ENCODE measurements at places on chromosomes 1 and 21.

- H3K36me3 ChIP-seq = peaks cover 5% of the 10 kb centered on the region
- H3K4me1 ChIP-seq = no peaks in the 10 kb centered on the region
- no peak overlapping the region for H3K27ac ChIP-seq
Observed at GRCh38 chr1:30613188-30613587, 110.2 kb downstream of the MATN1 start.

- peak overlapping the region; percentile 86 for H3K27ac ChIP-seq
- no peak for DNase-seq
- H3K27me3 ChIP-seq = no peaks in the 10 kb centered on the region
- H3K36me3 ChIP-seq = peaks cover 8% of the 10 kb centered on the region
Observed at GRCh38 chr1:175191659-175192058, 917 bp downstream of the KIAA0040 start.

- H3K27ac ChIP-seq = no peak overlapping the region
- peaks cover 4% of the 10 kb centered on the region for H3K4me1 ChIP-seq
- H3K27me3 ChIP-seq = peaks cover 53% of the 10 kb centered on the region
- H3K4me3 ChIP-seq = no peak overlapping the region
Observed at GRCh38 chr1:175498002-175498401, 245.4 kb downstream of the TNR start.

- peaks cover 28% of the 10 kb centered on the region for H3K4me1 ChIP-seq
- H3K36me3 ChIP-seq = peaks cover 6% of the 10 kb centered on the region
- no peak overlapping the region for H3K4me3 ChIP-seq
- no peak for DNase-seq
Observed at GRCh38 chr1:23035823-23036452, 16.7 kb downstream of the KDM1A start.

GRCh38 chr1:195053478-195053877 is 1554.8 kb downstream of the KCNT2 start:
- H3K27ac ChIP-seq = no peak overlapping the region
- peaks cover 3% of the 10 kb centered on the region for H3K4me1 ChIP-seq
- no peaks in the 10 kb centered on the region for H3K36me3 ChIP-seq
- DNase-seq = no peak
- H3K27me3 ChIP-seq = no peaks in the 10 kb centered on the region
- H3K4me3 ChIP-seq = peak overlapping the region; percentile 70

DNA sequence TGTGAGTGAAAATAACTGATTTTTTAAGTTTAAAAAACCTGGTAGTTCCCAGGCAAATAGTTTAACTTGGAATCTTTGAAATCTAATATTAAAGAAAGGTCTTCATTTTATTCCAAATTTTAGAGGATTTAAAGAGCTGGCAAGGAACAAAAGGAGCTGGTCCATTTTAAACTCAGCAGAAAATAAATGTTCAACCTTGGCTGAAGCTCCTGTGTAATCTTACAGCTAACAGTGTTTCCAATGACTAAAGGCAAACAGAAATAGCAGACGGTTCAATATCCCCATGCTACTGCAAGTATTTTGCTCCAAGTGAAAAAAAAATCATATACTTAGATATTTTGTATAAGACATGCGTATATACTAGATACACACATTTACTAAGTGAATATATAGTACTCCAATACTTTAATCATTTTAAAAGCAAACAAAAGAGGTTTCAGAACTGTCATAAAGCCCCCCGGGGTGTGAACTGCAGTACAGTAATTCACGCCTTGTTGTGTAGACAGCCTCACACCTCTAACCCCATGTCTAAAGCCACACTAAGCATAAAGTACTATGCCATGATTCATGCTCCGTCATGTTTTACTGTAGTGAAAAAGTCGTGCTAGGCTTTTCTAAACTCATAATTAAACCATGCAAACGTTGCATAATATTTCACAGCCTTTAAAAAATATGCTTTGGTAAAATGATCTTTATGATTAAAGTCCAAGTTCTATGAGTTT is 132.2 kb downstream of the CLIC6 start:
- DNase-seq = no peak
- peak overlapping the region; percentile 54 for H3K27ac ChIP-seq
- no peak overlapping the region for H3K4me3 ChIP-seq
- peaks cover 15% of the 10 kb centered on the region for H3K36me3 ChIP-seq

- peaks cover 6% of the 10 kb centered on the region for H3K27me3 ChIP-seq
- H3K4me3 ChIP-seq = no peak overlapping the region
- no peaks in the 10 kb centered on the region for H3K4me1 ChIP-seq
- DNase-seq = no peak
- no peak overlapping the region for H3K27ac ChIP-seq
Observed at GRCh38 chr21:44263221-44263760, 1.6 kb upstream of the DNMT3L start.

- H3K27ac ChIP-seq = no peak overlapping the region
- peaks cover 46% of the 10 kb centered on the region for H3K27me3 ChIP-seq
- H3K4me3 ChIP-seq = no peak overlapping the region
- no peaks in the 10 kb centered on the region for H3K4me1 ChIP-seq
- H3K36me3 ChIP-seq = no peaks in the 10 kb centered on the region
Observed at GRCh38 chr1:152141971-152142584, 16.9 kb downstream of the RPTN start.

- no peaks in the 10 kb centered on the region for H3K27me3 ChIP-seq
- no peak for DNase-seq
- peak overlapping the region; percentile 81 for H3K27ac ChIP-seq
- H3K4me3 ChIP-seq = peak overlapping the region; percentile 21
- peaks cover 4% of the 10 kb centered on the region for H3K36me3 ChIP-seq
Observed at GRCh38 chr1:40981691-40982448, 2.4 kb downstream of the CTPS1 start.

DNA sequence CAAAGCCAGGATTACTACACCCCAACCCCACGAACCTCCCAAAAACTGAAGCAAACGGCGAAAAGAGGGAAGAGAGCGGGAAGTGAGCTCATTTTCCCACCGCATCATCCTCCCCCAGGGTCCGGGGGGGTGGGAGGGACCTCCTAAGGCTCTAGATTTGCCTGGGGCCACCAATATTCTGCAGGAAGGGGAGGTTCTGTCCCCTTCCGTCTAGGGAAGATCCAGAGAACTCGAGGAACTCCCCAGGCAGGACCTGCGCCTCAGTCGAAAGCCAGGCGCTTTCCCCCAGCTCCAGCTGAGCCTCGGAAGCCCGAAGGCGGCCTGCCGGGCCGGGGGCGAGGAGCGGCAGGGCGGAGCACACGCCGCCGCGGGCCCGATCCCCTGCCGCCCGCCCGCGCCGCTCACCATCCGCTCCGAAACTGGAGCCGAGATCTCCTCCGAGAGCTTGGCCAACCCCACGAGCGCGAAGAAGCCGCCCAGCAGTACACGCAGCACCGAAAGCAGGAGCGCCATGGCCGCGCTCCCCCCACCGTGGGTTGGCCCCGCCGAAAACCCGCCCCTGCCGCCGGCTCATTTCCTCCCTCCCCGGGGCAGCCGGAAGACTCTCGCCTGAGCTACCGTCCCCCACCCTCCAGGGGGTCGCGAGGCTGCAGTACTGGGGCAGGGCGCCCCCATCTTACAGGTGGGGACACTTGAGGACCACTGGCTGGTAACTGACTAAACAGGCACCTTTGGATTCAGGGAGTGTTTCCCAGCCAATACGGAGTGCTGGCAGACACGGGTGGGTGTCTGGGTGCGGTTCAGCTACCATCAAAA is at the start of gene TMEM35B:
TSS of gene TMEM35B (minus strand) at position 555 of the 816 bp plus-strand sequence. CDS start at position 513, 42 bp downstream.
- DNase-seq = peak; percentile 65
- no peaks in the 10 kb centered on the region for H3K27me3 ChIP-seq
- H3K36me3 ChIP-seq = no peaks in the 10 kb centered on the region
- peak within 1 kb of the TSS; percentile 92 for H3K27ac ChIP-seq
- peak within 1 kb of the TSS; percentile 96 for H3K4me3 ChIP-seq
- peaks cover 18% of the 10 kb centered on the region for H3K4me1 ChIP-seq
